ENCODE measurements at places on chromosomes 6 and 20.
A peak's percentile ranks its signal among the peaks of the same experiment; 100 is the strongest.

GRCh38 chr6:124694139-124694705 is 268.0 kb upstream of the RNF217 start:
- no peak for DNase-seq

DNA sequence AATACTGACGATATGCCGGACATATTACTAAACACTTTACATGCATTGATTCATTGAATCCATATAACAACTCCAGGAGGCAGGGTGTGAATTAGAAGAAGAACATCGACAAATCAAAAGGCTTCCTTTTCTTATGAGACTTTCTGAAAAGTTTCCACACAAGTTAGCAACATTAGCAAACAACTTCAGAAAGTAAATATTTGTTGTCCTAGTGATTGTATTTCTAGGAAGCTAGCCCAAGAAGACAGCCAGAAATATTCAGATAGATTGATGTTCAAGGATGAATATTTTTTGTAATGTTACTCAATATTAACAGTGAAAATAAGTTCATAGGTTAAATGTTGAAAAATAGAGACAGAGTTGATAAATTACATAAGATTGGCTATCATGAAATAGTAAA is 120.6 kb downstream of the GFRAL start:
- no peak for DNase-seq

DNA sequence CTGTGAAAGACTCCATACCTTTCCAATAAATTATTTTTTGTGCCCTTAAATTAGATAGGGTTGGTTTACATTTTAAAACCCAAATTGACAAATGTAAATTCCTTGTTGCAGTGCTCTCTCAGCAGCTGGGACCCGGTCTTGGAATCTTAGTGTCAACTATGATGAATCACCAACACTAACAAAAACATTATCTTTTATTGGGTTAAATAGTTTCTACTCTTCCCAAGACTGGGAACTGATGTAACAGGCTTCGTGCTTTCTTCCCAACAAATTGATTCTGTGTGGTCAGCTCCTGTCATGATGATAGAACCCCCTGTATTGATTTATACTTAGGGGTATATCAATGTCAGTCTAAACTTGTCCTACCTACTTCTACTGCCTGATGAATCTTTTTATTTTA is 23.2 kb upstream of the AHI1 start:
- no peak for DNase-seq

- no peak for DNase-seq
These were observed 252.6 kb upstream of the CITED2 start for GRCh38 chr6:139627091-139627490.

GRCh38 chr6:21284166-21284565 is 309.4 kb upstream of the SOX4 start:
- no peak for DNase-seq

DNA sequence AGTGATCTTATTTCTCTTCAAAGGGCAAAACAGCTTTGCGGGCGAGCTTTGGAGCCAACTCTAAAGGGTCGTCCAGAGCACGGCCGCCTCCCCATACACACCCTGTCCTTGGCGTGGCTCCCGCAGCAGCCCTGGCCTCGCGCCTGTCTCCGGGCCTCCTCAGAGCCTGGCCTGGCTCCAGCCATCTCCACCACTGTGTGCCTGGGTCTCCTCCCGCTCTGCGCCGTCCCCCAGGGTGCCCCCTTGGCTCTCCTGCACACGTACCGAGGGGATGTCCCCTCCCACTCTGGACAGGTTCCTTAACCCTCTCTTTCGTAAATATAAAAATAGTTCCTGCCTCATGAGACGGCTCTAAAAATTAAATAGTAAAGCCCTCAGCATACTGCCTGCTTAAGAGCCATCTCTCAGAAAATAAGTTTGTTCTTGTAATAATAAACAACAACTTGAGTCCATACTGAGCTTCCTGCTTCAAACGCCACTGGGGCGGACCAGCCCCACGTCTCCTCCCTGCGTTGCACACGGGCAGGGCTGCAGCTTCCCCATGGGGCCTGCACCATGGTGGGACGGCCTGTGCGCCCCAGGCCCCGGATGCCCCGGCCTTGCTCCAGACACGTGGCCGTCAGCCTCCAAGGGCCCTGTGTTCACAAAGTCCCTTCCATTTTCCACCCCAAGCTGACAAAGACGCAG is 226.2 kb downstream of the TTLL2 start:
- DNase-seq, result peak; percentile 87

DNA sequence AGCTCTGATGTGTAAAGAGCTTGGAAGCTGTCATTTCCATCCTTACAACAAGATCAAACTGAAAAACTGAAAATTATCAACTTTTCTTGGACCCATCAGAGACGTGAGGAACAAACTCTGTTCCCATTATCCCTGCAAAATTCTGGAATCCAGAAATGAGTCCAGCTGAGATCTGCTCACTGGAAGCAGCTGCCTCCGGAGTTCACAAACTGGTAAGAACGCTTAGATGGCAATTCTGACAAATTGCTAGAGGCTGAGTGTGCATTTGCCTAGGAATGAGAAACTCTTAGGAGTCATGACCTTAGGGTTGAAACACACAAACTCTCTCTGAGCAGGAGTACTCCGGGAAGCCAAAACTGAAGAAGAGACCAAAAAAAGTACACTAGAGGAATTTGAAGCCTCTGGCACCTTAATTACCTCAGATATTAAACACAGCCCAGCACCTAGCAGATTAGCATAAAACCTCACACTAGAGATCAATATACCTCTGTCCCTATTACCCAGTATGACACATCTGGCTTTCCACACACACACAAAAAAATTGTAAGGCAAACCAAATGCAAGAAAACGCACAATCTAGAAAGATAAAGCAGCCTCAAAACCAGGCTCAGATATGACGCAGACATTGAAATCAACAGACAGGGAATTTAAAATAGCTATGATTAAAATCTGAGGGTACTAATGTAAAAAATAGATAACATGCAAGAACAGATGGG is 233.5 kb upstream of the SGK1 start:
- DNase-seq, result no peak

- DNase-seq, result no peak
These were observed 37.1 kb downstream of the MYLK4 start for GRCh38 chr6:2713473-2714110.

- DNase-seq, result no peak
These were observed 7.5 kb upstream of the AAR2 start for GRCh38 chr20:36228770-36229169.

DNA sequence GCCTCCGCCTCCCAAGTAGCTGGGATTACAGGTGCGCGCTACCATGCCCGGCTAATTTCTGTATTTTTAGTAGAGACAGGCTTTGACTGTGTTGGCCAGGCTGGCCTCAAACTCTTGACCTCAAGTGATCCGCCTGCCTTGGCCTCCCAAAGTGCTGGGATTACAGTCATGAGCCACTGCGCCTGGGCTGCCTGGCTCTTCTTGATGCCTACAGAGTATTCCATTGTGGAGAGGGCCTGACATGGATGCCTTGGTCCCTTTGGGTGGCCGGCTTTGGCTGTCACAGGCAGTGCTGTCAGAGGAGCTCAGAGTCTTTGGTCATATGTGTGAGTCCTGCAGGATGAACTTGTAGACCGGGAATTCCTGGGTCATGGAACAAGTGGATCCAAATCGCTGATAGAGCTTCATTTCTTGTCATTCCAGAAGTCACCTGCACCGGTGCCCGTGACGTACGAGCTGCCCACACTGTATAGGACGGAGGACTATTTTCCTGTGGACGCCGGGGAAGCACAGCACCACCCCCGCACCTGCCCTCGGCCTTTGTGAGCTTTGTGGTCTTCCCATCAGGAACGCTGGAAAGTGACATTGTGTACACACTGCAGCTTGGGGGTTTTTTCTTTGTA is 55.1 kb downstream of the ADNP start:
- DNase-seq, result no peak

DNA sequence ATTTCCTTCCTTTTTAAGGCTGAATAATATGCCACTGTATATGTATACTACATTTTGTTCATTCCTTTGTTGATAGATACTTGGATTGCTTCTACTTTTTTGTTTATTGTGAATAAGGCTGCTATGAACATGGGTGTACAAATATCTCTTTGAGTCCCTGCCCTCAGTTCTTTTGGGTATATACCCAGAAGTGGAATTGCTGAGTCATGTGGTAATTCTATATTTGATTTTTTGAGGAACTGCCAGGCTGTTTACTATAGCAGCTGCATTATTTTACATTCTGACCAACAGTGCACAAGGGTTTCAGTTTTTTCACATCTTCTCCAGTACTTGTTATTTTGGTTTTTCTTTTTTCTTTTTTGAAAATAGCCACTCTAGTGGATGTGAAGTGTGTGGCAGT is 34.1 kb downstream of the CDS2 start:
- DNase-seq, result no peak

DNA sequence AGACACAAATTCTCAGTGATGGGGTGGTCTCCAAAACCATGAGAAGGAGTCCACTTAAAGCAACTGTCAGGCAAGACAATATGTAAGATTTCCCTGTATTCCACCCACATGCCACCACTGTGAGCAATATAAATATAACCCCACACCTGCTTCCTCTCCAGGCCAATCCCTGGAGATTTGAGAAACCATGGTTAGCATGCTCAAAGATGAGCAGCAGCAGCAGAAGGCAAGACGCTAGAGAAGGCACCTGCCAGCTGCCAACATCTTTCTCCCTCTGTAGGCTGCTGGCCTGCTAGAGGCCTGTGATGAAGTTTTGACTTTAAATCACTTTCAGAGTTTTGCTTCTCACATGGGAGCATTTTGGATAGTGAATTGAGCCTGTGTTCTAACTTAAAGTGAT is 7.9 kb upstream of the SOD2 start:
- DNase-seq, result no peak

GRCh38 chr6:43779852-43780236 is 9.8 kb downstream of the VEGFA start:
- no peak for DNase-seq

GRCh38 chr6:45791211-45792168 is 224.2 kb downstream of the CLIC5 start:
- no peak for DNase-seq

DNA sequence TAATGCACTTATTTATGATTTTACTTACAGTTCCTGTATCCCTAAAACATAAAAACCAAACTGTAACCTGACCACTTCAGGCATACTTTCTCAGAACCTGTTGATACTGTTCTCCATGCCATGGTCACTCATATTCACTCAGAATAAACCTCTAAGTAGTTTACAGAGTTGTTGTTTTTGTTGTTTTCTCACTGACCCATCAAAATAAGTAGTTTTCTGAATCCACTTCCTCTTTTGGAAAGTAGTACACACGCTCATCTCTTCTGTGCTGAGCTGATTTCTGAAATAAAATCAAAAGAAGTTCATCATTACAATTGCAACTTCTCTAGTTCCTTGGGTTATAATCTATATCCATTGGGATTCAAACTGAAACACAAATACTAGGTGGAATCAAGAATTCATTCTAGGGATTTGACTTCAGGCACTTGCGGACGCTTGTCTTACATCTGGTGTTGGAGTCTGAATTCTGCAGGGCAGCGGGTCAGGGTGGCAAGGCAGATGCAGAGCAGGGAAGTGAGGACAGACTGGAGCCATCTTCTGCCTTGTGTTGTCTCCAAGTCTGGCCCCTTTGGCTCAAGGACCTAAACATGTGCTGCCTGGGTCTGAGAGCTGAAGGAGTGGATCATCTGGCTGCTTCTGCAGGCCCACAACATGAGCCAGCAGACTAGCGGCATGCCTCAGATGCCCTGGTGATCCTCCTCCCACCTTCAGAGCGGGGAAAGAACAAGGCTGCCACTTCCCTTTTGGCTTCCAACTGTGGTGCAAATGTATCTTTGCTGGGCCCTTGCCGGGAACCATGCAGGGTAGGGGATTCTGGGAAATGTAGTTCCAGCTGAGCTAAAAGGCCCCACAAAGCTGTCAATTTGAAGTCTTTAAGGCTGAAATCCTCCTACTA is 167.9 kb upstream of the MYLIP start:
- DNase-seq, result no peak

DNA sequence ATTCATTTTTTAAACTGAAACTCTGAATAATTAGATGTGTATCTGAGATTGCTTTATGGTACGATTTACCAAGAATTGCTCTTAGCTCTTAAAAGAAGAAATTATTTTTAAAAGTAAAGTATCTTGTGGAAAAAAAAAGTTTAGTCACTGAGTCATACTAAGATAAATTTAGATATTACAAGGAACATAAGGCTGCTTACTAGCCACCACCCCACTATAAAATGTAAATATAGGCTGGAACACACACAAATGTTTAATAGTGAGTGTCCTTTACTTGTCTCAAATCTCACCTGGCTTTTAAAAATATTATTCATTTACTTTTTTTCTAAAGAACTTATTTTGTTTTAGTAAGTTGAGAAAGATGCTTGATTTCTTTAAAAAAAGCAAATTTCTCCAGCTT is 17.6 kb downstream of the RFX6 start:
- DNase-seq, result no peak
